Thymus (tissue), 14 donors: ENCODE measurements at places on chromosomes 13 and 19. TPM values are rescaled to one million over a fixed set of nuclear protein-coding genes. Genes with fewer than 3 reads are reported as not detected.

OR7E24 gene
- not detected for total RNA-seq

ELOF1 gene
- 54.9 TPM for total RNA-seq

SEMA6B gene
- 0.85 TPM for total RNA-seq

DNA sequence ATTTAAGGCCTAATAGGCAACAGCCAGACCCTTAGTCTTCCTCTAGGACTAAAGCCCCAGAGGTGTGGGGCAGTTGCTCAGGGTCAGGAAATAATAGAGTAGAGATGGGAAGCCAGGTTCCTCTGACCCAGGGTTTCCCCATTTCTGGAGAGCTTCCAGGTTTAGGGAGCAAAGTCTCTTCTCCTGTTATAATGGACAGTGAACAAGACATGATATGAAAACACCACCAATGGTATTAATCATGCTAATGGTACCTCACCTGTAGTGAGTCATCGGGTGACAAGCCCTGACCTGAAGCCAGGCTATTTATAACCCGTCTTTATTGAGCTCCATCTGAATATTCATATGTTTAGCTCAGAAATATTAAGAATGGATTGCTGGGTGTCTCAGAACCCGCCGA is 24.6 kb downstream of the BICRA start:
- no peak for DNase-seq

- DNase-seq = no peak
Measured at GRCh38 chr13:37067874-37068273, 8.4 kb upstream of the SUPT20H start.
